Stimulated activated CD4-positive, alpha-beta T cell treated with anti-CD3 and anti-CD28 coated beads, Interleukin-1b, Interleukin-23, amount 100 ng/mL, for 48 hours (primary cell): ENCODE measurements at places on chromosomes 1 and 21.

- no peak for DNase-seq
Measured at GRCh38 chr21:16426936-16427335, 697.2 kb downstream of the USP25 start.

GRCh38 chr1:219902951-219903350, 25.4 kb downstream of the SLC30A10 start:
- no peak for DNase-seq

DNA sequence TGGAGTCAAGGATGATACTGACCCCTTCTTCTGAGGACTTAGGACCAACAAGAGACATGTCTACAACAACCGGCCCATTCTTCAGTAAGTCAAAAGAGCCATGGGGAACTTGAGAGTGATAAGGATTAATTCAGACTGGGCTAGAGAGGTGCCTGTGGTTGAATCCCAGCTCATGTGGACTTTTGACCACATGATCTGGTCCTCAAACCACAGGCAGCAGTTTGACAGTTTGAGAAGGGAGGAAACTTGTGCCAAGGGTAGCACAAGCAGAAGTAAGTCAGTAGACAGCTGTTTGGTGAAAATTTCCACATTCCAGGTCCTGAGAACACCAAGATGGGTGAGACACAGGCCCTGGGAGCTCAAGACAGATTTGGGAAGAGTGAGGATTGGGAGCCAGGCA, 19.8 kb downstream of the SH3BP5L start:
- DNase-seq, result no peak

GRCh38 chr1:156808186-156809030, 8.2 kb downstream of the SH2D2A start:
- no peak for DNase-seq
